ENCODE measurements at places on chromosomes 2 and 18. TPM values are rescaled to one million over a fixed set of nuclear protein-coding genes. Genes with fewer than 3 reads are reported as not detected.
A peak's percentile ranks its signal among the peaks of the same experiment; 100 is the strongest.

- DNase-seq = no peak
Measured at GRCh38 chr2:46850742-46851141, 64.9 kb downstream of the MCFD2 start.

DNA sequence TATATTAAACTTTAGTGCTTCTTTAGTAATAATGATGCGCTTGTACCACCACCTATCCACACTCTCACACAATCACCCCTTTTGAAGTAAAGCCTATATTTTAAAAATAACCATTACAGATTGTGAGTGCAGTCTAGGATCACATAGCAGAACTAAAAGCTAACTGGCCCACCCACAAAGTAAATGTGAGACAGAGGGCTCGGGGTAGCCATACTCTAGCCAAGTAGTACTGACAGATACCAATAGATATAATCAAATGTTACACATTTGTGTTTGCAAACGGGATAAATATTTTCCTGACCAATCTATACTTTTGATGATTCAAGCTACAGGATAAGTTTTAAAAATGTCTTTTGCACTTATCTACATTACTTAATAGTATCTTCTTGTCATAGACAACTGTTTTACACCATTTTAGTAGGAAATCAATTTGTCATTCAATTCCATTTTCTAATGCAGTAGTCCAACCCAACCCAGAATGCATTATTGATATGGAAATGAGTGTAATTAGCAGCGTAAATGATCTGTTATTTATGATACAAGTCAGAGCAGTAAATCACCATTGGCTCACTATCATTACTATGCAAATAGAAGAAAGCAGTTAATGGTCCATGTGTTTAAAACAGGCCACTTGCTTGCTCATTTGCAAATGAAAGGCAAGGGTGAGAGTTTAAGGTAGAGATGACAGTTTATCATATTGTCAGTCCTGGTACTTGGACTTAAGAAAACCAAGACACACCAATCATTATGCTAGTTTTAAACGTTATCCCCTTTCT lies 111.8 kb downstream of the ERBB4 start:
- DNase-seq = no peak

GRCh38 chr18:11162889-11163288 lies 13.5 kb upstream of the PIEZO2 start:
- no peak for DNase-seq

GRCh38 chr2:27369471-27370025 lies 590 bp downstream of the EIF2B4 start:
- DNase-seq = no peak

DNA sequence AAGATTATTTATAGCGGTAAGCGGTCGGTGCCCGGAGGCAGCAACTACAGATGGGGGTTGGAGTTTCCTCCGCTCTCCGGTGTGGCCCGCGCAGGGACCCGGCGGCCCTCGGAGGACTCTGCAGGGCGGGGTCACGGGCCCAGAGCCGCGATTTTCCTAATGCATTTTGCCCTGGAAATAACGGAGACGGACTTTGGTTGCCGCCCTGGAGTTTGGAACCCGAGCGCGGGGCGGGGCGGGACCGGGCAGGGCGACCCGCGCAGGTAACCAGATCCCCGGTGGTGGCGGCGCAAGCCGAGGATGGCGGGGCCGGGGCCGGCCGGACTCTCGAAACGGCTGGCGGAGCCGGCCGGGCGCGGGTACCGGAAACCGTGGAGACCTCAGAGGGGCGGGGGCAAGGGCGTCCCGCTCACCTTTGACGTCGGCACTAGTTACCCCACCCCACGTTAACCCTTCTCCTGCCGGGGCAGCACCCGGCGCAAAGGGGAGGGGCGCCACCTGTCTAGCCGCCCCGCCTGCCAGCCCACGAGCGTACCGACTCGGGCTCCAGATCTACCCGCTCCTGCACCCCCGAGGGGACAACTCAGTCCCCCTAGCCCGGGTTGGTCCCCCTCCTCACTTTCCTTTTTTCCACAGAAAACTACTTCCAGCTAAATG lies 2.9 kb downstream of the CYP26B1 start:
- no peak for DNase-seq

GRCh38 chr2:159608723-159609308 lies 7.5 kb downstream of the BAZ2B start:
- DNase-seq = no peak

- peak; percentile 76 for DNase-seq
Measured at GRCh38 chr2:19356545-19357401, 1.6 kb downstream of the OSR1 start.

- no peak for DNase-seq
Measured at GRCh38 chr2:83795777-83796176, 663.3 kb downstream of the SUCLG1 start.

GRCh38 chr2:135586148-135586547 lies 54.9 kb downstream of the R3HDM1 start:
- DNase-seq = no peak

DNA sequence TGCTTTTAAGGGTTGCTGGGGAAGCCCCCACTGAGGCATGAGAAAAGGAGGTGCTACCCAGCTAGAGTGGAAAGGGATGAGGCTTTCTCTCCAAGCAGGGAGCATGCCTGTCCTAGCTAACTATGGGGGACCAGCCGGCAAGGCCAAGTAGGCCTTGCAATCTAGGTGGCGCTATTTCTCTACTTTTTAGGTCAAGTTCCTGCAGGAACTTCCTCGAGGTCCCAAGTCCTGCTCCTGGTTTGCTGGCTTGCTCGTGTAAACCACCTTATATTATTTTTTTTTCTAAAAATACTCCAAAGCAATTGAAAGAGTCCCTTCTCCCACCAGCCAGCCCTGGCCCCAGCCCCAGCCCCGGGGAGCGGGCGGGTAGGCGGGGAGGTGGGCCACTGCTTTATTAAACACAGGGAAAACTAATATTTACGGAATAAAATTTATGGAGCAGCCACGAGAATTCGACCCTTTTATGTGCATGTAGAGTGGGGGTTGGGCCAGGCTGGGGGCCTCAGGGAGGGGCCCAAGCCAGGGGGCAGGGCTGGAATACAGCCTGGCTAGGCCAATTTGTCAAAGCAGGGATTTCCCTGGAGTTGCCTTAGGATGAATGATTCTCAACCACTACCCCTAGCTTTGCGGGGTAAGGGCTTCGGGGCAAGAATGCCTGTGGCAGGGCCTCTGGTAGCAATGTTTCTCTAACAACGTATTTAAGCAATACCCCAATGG lies 12.8 kb upstream of the IHH start:
- DNase-seq = peak; percentile 25

DNA sequence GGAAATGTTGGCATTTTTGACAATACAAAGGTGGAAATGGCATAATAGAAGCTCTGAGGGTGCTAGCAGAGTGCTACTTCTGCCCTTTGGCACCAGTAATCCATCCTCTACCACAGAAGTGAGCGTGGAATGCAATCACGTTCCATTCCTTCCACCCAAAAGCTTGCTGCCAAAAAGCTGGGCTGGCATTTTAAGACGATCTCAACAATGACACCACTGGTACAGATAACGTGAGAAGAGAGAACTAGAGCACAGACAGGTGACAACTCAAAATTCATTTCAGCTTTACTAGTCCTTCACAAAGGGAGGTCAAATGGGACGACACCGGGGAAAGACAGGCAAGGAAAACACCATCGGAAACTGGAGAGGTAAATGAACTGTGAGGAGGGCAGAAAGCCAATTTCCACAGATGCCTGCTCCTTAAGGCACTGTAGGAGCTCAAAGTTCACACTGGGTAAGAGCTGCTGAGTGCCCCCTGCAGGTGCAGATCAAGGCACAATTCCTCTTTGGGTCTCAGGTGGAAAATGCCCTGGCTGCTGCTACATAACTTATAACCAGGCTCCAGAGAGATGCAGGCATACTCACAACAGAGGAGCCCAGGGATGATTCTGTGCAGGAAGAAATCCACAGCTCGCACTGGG lies 50.7 kb upstream of the RNU4ATAC start:
- DNase-seq = peak; percentile 47

- no peak for DNase-seq
Measured at GRCh38 chr2:236015171-236015570, 153.0 kb downstream of the GBX2 start.

DNA sequence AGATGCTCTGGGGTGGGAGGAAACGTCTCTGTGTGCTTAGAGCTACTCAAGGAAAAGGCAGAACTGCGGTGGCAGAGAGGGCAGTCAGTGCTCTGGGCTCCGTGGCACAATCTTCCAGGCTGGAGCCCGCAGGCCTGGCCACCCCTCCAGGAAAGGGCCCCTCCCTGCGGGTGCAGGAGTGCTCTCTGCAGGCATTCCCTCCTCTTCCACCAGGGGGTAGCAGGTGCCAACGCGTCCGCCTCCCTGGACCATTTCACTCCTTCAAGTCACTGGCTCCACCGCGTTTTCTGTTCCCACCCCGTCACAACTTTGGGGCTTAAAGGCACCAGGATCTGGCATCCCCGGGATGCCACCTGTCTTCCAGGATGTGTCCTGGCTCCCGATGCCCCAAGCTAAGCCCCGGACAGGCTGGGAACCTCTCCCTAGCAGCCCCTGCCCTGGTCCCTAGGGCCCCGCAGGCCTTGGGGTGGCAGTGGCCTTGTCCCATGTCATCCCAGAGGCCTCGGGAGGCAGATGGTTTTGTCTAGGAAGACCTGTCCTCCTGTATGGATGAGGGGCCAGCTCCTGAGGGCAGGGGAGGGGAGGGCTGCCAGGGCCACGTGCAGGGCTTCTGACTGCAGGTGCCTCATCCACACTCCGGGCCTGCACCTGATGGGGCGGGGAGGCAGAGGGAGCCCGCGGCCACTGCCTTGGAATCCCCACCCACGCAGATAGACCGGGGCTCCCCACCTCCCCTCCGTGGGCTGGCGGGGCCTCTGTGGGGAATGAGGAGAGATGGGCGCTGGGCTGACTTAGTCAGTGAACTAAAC lies 26.4 kb downstream of the KCNIP3 start:
- peak; percentile 63 for DNase-seq

GRCh38 chr18:27400001-27400400 lies 214.9 kb upstream of the CHST9 start:
- no peak for DNase-seq

- DNase-seq = no peak
Measured at GRCh38 chr2:169662744-169663143, 31.5 kb downstream of the CFAP210 start.

GRCh38 chr2:230085201-230085600 lies 16.5 kb upstream of the SLC16A14 start:
- no peak for DNase-seq

DNA sequence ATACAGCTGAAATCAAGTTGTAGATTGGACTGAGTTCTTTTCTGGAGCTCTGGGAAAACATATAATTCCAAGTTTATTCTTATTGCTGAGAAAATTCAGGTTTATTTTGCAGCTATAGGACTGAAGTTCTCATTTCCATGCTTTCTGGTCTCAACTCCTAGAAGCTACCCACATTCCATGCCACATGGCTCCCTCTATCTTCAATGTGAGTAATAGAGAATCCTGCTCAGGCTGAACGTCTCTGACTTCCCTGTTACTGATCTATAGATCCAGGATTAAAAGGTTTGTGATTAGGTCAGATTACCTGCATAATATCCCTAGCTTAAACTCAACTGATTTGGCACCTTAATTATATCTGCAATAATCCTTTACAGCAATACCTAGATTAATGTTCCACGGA lies 453.8 kb upstream of the MC4R start:
- DNase-seq = no peak

GRCh38 chr2:98880266-98881152 lies 55.5 kb downstream of the CRACDL start:
- no peak for DNase-seq

GRCh38 chr2:68746408-68746807 lies 11.8 kb downstream of the ARHGAP25 start:
- peak; percentile 28 for DNase-seq

- no peak for DNase-seq
Measured at GRCh38 chr2:240287496-240288086, 147.1 kb upstream of the OTOS start.

DNA sequence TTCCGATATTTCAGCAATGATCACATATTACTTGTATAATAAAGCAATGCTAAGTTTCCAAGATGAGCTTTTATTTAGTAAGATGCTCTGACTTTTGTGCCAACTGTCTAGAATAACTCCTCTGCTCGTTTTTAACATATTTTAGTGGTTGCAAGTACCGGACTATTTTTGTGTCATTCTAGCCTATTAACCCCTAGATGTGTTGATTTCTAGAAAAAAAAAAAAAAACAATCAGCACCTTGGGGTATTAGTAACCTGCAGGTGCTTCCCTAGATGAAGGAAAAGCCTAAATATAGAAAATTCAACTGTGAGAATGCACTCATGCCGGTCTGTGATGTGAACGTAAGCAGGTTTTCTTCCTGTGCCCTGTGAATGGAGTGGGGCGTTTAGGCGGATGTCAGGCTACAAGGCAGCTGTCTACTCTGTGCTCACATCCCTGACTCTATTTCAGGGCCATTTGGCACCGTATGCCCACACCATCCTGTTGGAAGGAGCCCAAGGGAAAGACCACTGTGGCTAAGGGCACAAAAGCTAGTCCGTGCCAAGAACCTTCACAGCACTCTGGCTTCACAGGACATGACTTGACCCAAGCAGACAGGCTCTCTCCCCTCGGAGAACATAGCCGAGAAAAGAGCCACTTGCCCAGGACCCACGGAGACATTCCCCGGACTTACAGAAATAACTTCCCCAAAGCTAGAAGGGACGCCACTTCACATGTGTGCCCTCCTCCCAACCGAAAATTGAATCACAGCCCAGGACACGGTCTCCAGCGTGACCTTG lies 60.9 kb upstream of the AGAP1 start:
- no peak for DNase-seq

GRCh38 chr2:149860276-149860921 lies 272.8 kb upstream of the MMADHC start:
- DNase-seq = no peak

DNA sequence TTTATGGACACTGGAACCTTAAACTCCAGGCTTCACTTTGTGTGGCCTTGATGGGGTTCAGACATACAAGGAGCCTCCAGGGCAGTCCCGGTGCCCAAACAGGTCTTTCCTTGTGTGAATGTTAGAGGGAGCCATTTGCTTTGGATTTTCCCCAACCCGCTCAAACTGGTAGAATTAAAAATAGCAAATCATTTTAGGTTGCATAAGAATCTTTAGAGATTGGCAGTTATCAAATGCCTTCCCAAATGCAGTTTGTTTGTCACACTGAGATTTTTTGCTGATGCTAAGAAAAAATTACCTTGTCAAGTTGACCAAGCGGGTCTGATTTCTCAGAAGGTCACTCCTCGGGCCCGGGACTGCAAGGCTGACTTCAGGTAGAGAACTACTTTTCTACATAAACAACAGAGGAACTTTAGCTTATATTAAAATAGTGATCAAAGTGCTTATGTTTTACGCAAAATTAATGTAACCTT lies 36.4 kb downstream of the ATP6V1C2 start:
- no peak for DNase-seq

Gene HS1BP3
- 42.3 TPM for total RNA-seq

Gene LYG1
- not detected for total RNA-seq

Gene TUBA4A
- 41.7 TPM for total RNA-seq

Gene TGFA
- total RNA-seq = 4.2 TPM

Gene GRHL1
- 18.0 TPM for total RNA-seq

Gene ALS2
- 27.8 TPM for total RNA-seq

Gene CD207
- total RNA-seq = 2.2 TPM

Gene CRYGC
- total RNA-seq = not detected

Gene SESTD1
- 61.1 TPM for total RNA-seq

Gene DNAJC5G
- not detected for total RNA-seq

Gene PFN4
- not detected for total RNA-seq

Gene DCDC2C
- total RNA-seq = not detected

Gene ATP8B1
- total RNA-seq = 24.8 TPM

Gene GNLY
- 24.7 TPM for total RNA-seq

Gene PJVK
- 2.0 TPM for total RNA-seq

Gene C1QL2
- total RNA-seq = not detected

Gene CNTNAP5
- not detected for total RNA-seq

Gene C2orf80
- total RNA-seq = not detected

Gene SERPINB11
- total RNA-seq = not detected

Gene GLB1L
- 17.8 TPM for total RNA-seq
